ENCODE measurements at places on chromosomes 13 and 19.

- DNase-seq = no peak
Observed at GRCh38 chr13:29654384-29654783, 58.9 kb upstream of the SLC7A1 start.

GRCh38 chr19:49770529-49770928 is 3.7 kb downstream of the AP2A1 start:
- DNase-seq = no peak

GRCh38 chr13:29852472-29853054 is 2.1 kb upstream of the UBL3 start:
- no peak for DNase-seq

DNA sequence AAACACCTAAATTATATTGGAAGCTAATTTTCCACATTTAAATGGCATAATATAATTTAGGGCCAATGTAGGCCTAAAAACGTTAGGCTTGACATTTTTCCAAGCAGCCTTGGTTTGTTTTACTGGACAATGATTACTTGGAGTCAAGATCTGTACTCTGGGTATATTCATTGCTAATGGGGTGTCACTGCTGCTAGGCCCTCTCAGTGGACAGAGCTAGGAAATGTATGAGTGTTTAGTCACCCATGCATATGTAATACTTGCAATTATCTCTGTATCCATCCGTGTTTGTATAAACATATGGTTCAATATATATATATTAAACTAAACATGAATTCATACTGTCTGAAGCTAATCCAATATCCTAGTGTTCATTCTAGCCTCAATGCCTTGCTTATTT is 598.1 kb downstream of the DCT start:
- DNase-seq = no peak

- DNase-seq = no peak
Observed at GRCh38 chr13:85303630-85304029, 495.6 kb downstream of the SLITRK6 start.

- no peak for DNase-seq
Observed at GRCh38 chr13:39773833-39774232, 118.4 kb downstream of the COG6 start.

DNA sequence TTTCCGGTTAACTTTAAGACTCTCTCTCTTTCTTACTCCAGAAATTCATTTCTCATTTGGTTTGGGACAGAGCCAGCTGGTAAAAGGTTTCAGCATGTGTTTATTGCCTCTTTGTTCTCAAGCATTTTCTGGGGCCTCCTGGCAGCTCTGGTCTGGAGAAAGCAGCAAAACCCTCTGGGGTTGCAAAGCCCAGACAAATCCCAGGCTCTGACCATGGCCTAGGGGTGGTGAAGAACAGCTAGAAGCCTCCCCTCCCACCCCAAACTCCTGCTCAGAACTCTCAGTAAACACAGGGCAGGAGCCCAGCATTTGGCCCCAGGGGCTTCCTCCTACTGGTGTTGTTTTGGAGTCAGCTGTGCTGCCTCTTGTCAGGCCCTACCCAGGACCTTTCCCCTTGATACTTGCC is 124.2 kb upstream of the SERP2 start:
- DNase-seq = no peak

- DNase-seq = no peak
Observed at GRCh38 chr13:98992355-98992754, 14.5 kb upstream of the DOCK9 start.

GRCh38 chr13:28136916-28137315 is 1.4 kb upstream of the PAN3 start:
- no peak for DNase-seq

DNA sequence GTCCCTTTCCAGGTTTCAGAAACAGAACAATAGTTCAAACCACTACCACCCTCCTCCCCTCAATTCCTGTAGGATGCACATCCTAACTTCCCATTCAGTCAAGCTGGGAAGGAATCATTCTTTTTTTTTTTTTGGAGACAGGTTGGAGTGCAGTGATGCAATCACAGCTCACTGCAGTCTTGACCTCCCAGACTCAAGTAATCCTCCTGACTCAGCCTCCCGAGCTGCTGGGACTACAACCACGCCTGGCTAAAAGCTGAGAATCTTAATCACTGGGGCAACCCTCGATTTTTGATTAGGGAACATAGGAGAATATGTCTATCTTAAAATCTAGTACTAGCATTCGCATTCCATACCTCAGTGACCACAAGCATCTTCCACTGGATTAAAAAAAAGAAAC is 146.2 kb downstream of the ABCC4 start:
- no peak for DNase-seq

DNA sequence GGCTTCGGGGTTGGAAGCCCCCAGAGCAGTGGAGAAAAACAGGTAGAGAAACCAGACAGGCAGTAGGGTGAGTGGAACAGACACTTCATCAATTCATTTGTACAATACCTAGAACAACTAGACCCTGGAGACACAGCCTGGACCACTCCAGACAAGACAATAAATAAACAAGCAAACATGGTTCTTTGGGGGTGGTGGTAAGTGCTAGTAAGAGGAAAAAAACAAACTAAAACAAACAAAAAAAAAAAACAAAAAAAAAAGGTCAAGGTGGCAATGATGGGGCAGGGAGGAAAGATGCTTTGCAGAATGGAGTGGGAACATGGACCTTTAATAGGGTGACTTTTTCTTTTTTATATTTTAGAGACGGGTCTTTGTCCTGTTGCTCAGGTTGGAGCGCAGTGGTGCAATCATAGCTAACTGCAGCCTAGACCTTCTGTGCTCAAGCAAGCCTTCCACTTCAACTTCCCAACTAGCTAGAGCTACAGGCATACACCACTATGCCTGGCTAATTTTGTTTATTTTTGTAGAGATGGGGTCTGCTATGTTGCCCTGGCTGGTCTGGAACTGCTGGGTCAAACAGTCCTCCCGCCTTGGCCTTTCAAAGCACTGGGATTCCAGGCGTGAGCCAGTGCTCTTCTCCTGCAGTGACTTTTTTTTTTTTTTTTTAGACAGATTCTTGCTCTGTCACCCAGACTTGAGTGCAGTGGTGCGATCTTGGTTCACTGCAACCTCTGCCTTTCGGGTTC is 3.1 kb downstream of the JUNB start:
- no peak for DNase-seq

DNA sequence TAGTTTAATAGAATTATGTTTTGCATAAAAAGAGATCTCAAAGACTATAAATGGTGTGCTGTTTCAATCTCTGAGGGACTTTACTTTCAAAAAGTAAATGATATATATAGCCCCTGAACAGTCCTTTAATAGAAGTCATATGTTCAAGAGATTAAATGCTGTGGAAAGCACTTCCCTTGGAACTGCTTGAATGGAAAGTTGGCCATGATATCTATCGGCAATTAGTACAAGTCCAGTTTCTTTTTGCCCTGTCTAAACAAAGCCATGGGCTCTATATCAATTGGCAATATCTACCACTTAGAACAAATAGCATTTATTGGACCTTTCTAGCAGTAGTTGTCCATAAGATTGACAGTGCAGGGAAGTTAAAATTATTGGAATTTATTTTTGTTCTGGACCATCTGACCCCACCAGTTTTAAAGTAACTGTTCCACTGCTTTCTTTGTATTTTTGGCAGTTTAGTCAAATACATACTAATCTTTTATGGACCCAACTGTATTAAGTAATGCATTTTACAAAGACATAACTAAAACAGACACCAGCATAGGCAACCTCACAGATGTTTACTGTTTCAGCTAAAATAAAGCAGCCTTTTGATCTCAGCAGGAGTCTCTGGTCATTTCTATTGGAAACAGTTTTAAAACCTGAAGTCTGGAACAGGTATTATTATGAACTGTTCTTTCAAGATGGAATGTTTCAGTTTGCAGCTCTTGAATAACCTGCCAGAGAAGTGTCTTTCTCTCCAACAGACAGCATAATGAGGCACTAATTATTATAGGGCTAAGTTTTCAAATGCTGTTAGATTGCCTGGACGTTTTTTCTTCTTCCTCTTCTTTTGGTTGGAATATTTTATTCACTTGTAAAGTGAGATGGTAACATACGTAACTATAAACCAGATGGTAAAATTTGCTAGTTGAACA is 282.6 kb downstream of the DCLK1 start:
- no peak for DNase-seq

DNA sequence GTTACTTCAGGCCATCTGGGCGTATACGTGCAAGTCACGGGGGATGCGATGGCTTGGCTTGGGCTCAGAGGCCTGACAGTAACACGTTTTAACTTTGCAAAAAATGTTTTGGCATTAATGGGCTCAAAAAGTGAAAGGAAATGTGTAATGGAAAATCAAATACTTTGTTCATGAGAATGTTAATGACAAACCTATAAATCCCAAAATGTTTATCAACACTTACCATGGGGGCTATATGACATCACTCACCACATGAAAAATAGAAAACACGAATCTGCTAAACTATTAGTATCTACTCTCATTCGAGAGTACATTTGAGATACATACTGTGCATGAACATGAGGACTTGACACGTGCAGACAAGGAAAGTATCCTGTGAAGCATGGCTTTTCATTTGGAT is 91.7 kb downstream of the FAM216B start:
- no peak for DNase-seq

- no peak for DNase-seq
Observed at GRCh38 chr13:86922936-86923335, 748.2 kb upstream of the SLITRK5 start.

- peak; percentile 47 for DNase-seq
Observed at GRCh38 chr13:42594481-42595252, 20.7 kb downstream of the TNFSF11 start.

GRCh38 chr13:45917019-45917418 is 65.5 kb upstream of the SIAH3 start:
- no peak for DNase-seq

- DNase-seq = no peak
Observed at GRCh38 chr13:78121459-78122348, 203.1 kb upstream of the EDNRB start.

- no peak for DNase-seq
Observed at GRCh38 chr19:14699641-14700040, 9.8 kb downstream of the ZNF333 start.

- no peak for DNase-seq
Observed at GRCh38 chr19:13748169-13748828, 16.0 kb upstream of the MRI1 start.

DNA sequence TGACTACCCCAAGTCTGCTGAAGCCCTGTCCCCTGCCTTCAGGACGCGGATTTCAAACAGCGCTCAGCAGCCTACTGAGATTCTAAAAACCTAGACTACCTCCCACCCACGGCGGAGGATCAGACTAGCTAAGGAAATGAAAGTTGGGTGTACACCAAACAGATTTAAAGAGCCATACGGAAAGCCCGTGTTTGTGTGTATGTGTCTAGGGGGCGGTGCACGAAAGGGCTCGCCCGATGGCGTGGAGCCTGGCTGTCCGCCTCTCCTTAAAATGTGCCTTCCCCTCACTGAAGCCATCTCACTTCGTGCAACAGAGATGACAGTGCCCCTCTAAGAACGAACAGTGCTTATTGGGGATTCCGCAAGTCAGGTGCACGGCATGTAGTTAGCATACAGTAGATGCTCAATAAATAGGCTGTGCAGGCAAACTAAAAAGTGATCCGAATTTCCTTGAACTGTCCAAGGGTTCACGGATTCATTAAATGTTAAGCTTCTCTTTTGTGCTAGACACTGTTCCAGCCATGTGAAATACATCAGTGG is 639 bp downstream of the LENG1 start:
- DNase-seq = no peak

GRCh38 chr13:49368688-49369087 is 75.2 kb downstream of the CAB39L start:
- no peak for DNase-seq

- no peak for DNase-seq
Observed at GRCh38 chr13:92716749-92717148, 509.9 kb upstream of the GPC6 start.

DNA sequence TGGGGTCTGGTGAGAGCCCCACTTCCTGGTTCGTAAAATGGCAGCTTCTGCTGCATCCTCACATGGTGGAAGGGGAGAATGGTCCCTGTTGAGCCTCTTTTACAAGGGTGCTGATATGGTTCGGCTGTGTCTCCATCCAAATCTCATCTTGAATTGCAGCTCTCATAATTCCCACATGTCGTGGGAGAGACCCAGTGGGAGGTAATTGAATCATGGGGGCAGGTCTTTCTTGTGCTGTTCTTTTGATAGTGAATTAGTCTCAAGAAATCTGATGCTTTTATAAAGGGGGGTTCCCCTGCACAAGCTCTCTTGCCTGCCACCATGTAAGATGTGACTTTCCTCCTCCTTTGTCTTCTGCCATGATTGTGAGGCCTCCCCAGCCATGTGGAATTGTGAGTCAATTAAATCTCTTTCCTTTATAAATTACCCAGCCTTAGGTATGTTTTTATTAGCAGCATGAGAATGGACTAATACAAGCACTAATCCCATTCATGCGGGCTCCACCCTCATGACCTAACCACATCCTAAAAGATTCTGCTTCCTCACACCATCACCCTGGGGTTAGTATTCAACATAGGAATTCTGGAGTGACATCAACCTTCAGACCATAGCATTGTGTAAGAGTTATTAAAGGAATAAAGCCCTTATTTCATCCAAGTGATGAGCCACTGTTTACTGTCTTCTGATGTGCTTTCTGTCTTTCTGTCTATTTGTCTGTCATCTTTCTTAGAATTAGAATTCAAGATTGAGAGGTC is 159.0 kb upstream of the IRS2 start:
- no peak for DNase-seq

DNA sequence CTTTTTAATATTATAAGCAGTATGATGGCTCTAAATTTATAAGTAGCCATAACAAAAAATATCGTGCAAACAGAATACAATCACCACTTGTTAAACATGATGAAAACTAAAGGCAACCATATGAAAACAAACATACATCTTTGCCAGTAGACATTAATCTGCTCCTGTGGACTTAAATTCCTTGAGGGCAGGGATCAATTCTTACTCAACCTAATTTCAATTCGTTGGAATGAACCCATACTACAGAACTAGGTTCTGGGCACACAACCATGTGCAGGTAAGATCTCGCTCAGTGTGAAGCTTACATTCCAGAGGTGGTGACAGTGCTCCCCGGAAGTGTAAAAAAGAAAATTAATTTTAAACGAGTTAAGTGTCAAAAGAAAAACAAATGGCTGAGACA is 13.4 kb downstream of the TBC1D4 start:
- no peak for DNase-seq

DNA sequence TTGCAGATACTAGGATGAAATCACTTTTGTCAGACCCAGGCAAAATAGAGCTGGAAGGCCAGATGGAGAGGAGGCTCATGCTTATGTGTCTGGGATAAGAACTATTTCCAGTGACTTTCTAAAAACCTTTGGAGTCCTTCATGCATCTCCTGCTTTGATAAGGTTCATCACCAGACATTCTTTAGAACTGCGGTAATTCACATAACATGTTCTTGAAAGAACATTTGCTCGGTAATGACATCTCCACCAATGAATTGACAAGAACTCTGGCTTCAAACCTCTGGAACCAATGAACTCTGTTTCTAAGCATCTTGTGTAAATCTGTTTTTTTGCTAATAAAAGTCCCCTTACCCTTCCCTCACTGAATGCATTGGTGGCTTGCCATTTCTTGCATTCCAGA is 112.0 kb upstream of the KL start:
- DNase-seq = no peak

DNA sequence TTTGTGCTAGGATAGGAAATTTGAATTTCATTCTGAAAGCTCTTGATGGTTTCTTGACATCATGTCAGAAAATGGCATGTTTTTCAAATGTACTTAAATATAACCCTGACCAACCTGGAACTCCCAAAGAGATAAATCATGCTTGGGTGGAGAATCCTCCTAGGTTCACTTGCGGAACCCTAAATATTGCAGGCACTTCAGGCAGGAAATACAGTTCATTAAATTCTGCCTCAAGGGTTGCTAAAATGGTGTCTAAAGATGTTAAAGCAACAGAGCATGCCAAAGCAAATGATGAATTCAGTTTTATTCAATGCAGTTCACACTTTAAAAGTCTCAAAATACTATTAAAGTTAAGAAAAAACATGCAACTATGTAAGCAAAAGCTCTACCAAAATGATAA is 415.9 kb downstream of the SLITRK6 start:
- no peak for DNase-seq
